ENCODE measurements at places on chromosomes 3 and 15. TPM values are rescaled to one million over a fixed set of nuclear protein-coding genes. Genes with fewer than 3 reads are reported as not detected.

The SAMMSON gene
- 26.2 TPM for total RNA-seq

The IDH3A gene
- 101 TPM for total RNA-seq

The STRC gene
- total RNA-seq: 1.7 TPM

The IL16 gene
- 7.2 TPM for total RNA-seq

The DTX3L gene
- total RNA-seq: 14.9 TPM
